G401 (cell line): ENCODE measurements at places on chromosomes 2 and 18.
A peak's percentile ranks its signal among the peaks of the same experiment; 100 is the strongest.

DNA sequence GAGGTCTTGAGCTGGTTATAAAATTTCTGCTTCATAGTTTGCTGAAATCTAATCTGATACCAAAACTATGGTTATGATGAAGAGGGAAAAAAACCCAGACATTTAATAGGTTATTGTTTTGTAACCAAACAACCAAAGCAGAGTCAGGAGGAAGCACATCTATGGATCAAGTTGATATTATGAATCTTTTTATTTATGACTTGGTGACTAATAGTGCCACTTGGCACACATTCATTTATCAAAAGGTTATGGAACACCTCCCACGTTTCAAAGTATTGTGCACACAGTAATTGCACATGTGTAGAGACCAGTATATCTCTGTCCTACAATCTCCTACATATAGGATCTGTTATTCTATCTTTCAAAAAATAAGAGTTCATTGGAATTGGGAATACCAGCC is 93.0 kb downstream of the DPP4 start:
- DNase-seq = no peak

GRCh38 chr18:26893996-26894395 is 28.5 kb upstream of the AQP4 start:
- DNase-seq = peak; percentile 25

DNA sequence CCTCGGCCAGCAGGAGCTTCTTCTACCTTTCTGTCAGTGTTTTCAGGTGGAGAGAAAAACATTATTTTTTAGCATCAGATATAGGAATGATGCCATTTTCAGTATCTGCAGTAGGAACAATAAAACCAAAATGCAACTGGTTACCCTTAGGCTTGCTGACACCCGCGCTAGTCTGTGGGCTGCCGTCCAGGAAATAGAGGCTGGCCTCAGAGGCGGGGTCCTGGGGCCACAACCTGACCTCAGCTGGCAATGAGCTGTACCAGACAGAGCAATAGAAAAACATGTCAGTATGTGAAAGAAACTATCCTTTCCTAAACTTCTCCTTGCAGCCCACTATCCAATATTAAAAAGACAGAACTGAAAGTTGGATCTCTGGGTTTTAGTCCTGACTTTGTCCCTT is 4.6 kb upstream of the ST6GAL2 start:
- DNase-seq = no peak

- DNase-seq = no peak
Observed at GRCh38 chr2:12543076-12543977, 173.4 kb upstream of the TRIB2 start.

- DNase-seq = peak; percentile 67
Observed at GRCh38 chr18:42578792-42579191, 536.7 kb downstream of the RIT2 start.

DNA sequence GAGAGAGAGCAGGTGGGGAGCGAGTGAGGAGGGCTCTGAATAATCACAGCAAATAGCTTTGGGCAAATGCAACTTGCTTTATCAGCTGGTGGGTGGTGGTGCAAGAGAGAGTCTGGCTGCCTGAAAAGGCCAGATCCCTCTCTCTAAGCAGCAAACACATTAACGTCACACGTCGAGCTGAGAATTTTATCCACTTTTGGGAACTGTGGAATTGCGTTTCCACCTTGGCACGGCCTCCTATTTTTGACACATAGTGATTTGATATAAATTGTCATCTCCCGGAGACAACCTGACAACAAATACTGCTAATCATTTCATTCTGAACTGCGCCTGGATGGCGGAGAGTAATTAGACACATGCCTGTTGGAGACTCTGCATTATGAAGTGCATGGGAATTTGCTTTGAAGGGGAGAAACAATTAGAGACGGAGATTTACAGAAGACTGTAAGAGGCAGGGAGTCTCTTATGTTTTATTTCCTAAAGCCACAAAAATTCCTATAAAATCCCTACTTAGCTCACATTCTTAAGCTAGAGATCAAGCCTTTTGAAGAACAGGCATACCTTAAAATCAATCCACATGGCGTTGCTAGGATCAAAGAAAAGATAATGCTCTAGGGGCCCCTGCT is 634.1 kb downstream of the TDRD15 start:
- DNase-seq = no peak

- DNase-seq = no peak
Observed at GRCh38 chr2:63261137-63261621, 210.5 kb downstream of the OTX1 start.

- no peak for DNase-seq
Observed at GRCh38 chr2:25544445-25544844, 128.9 kb downstream of the DTNB start.

DNA sequence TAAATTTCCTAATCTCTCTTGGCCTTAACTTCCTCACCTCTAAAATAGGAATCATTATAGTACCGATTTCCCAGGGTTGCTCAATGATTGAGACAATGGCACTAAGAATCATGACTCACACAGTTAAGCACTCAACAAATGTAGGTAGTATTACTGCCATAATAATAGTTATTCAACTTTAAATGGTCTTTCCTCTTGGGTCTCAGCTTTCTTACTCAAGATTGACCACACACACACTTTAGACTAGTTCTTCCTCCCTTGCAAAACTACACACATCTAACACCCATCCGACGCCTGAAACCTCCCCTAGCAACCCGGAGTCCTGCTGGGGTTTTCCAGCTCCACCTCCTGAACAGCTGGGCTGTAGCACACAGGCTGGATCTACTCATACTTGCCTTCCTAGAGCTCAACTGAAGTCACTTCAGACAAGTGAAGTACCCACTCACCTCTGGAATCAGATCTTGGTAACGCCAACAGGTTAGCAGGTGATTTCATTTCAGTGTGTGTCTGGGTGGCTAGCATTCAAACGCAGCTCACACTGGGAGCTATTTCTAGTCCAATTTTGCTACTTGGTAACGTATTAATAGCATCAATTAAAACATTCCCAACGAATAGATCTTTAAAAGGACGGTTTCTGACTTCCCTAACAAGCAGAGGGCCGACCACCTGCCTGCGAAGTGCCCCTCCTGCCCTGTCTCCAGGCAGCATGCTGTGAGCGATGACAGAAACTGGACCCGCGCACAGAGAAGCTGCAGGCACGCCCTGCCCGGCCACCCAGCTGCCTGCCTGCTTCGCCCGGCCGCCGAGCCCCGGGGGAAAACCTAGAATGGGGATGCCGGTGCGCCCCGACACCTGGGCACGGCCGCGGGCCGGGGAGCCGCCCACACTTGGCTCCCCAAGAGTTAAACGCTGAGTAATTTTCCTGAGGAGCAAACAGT is 1.1 kb downstream of the UXS1 start:
- DNase-seq = peak; percentile 35

GRCh38 chr2:176107731-176108181 is 676 bp downstream of the HOXD11 start:
- DNase-seq = no peak

GRCh38 chr2:105526000-105526925 is 127.4 kb upstream of the FHL2 start:
- DNase-seq = no peak

GRCh38 chr2:134139611-134140010 is 114.3 kb upstream of the MGAT5 start:
- DNase-seq = no peak

- no peak for DNase-seq
Observed at GRCh38 chr2:229969921-229970320, 47.6 kb downstream of the FBXO36 start.

DNA sequence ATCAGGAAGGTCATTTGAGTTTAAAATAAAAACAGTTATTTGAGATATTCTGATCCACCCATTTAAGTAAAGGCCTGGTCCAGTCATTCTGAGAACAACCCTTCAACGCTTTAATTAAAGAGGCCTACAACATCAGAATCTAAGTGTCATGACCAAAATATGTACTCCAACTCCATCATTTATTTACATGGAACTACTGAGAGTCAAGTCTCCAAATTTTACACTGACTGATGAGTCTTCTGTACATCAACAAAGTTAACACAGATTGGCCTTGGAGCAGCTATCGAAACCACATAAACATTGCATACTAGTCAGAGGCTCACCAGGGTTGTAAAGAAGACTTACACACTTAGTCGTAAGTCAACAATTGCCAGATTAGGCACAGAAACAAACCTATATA is 37.1 kb downstream of the PIEZO2 start:
- DNase-seq = no peak

DNA sequence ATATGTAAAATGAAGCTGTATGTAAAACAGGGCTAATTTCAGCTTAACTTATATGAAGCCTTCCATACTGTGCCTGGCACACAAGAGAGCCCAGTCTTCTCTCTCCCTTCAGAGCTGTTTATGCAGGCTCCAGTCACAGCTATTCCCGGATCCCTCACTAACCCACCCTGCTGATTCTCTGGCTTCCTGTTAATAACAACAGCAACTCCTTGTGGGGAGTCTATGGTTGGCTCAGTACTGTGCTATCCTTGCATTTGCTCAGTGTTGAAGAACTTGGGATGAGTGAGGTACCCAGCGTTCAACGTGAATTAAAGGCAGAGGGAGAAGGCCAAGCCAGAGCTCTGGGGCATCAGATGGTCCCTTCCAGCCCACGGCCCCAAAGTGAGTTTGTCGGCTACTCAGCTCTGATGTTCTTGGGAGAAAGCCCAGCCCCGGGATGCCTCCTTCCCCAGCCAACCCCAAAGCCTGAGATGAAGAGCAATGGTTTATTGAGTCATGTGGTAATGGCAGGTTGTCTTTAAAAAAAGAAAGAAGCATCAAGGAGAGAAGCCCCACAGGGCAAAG is 43.2 kb downstream of the PSD4 start:
- DNase-seq = no peak

GRCh38 chr2:181973171-181973783 is 12.4 kb upstream of the PPP1R1C start:
- DNase-seq = no peak

GRCh38 chr2:238149841-238150572 is 8.8 kb upstream of the ERFE start:
- DNase-seq = no peak

GRCh38 chr2:188902901-188903491 is 71.2 kb upstream of the COL3A1 start:
- no peak for DNase-seq

DNA sequence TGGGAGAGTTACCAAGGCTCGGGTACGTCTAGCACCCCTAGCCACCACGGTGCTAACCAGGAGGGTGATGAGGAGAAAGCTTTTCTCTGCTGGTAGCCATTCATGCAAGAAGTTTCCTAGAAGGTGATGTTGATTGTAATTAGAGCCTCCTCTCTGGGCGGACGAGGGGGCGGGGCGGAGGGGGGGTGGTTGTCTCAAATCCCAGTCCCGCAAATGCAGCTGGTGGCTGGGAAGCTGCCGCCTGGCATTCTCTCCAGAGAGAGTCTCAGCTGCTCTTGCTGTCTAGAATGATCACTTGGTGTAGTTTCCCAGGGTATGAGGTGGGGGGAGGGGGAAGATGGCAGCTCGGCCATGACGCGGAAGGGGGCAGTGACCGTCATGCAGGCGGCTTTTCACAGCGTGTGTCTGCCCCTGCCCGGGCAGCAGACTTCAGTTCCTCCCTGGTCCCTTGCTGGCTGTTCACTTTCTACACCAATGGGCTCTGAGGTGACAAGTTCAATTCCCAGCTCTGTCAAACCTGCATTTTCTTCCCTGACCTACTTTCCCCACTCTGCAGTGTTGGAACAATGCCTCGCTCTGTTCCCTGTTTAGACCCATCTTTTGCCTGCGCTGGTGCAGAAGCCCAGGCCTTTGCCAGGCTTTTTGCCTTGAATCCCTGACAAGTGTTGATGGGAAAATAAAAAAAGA is 61.5 kb upstream of the KLF7 start:
- peak; percentile 96 for DNase-seq

DNA sequence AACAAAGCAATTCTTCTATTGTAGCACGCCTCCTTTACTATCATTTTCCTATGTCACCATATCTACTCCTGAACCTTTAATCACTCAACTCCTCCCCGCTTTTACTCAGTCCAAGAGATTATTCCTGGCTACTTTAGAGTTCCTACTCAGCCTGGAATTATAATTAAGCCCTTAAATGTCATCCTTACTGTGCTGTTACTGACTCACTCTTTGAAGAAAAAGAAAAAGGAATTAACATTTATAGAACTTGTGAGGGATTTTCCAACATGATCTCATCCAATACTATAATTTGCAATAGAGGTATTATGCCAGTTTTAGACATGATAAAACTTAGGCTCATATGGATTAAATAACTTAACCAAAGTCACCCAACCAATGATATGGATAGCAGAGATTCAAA is 61.7 kb downstream of the CCDC88A start:
- no peak for DNase-seq

GRCh38 chr2:30380824-30381223 is 66.2 kb upstream of the LCLAT1 start:
- no peak for DNase-seq

DNA sequence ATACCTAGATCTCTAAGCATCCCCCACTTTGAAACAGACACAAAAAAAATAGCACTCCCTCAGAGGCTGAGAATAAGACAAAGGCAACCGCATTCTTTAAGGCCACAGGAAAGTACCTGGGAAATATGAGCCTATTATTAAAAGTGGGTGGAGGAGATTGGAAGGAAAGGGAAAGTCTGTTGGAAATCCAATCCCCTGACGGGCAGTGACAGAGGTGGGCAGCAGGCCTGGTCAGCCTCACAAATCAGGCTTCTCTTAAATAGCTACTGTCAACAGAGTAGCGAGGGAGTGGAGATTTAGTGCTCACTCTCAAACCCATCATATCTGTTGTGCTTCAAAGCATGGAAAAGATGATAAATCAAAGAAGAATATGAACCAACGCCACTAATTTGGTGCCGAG is 324.4 kb downstream of the ALK start:
- DNase-seq = no peak

- DNase-seq = no peak
Observed at GRCh38 chr2:1652034-1652790, 92.1 kb downstream of the PXDN start.

DNA sequence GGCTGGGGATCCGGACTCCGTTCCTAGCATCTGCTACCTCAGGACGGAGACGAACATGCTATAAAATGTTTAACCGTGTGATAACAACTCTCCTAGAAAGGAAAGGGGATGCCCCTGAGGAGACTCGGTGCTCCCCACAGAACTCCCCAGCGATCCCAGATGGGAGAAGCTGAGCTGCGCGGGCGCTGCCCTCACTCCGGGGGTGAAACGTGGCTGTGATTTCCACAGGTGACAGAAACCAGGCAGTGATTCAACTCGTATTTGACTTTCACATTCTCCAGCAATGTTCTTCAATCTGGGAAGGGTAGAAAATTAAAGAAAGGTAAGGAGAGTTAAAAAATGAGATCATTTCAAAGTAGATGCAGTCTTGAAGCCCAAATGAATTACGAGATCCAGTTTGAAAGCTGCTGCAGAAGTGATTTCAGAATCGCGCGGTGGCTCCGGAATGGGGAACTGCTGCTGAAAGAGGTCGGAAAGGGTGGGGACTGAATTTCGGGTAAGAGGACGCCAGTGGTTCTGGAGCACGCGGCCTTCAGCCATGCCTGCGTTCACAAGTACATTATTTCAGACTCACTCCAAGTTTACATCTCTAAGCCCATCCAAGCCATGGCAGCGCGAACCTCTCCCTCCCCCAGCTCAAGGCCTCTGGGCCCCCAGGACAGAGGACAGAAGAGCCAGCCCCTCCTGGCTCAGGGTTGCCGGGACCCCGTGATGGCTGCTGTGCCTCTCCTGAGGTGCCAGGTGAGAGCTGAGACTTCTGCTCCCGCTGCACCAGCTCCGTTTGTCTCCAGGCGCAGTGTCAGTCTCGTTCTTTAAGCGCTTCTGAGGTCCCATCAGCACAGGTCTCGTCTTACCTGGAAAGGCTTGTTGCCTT is 39.5 kb downstream of the ADNP2 start:
- DNase-seq = no peak

GRCh38 chr18:46167971-46168370 is 63.8 kb downstream of the HAUS1 start:
- no peak for DNase-seq

GRCh38 chr2:96104487-96104861 is 11.9 kb downstream of the ADRA2B start:
- DNase-seq = no peak

- no peak for DNase-seq
Observed at GRCh38 chr2:127498386-127498785, 27.9 kb downstream of the IWS1 start.
